ENCODE measurements at places on chromosomes 2 and 18.

- no peak for DNase-seq
Observed at GRCh38 chr2:88086401-88086800, 18.8 kb downstream of the SMYD1 start.

DNA sequence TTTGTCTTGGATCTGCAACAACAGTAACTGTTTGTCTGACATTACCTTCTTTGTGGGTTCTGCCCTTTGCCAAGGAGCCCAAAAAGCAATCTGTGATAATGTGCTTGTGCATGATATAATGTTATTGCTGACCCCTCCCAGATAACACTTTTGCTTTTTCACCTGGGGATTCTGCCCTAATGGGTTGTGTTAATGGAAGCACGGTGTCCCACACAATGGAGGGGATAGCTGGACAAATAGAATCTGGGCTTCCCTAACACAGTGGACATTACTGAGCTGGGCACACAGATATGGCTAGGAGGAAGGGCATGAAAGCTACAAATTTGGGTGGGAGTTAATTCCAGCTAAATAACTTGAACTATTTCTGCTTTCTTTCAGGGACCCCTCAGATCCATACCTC, 20.6 kb downstream of the PLB1 start:
- DNase-seq: no peak

- no peak for DNase-seq
Observed at GRCh38 chr2:99404039-99404796, 67.0 kb downstream of the EIF5B start.

DNA sequence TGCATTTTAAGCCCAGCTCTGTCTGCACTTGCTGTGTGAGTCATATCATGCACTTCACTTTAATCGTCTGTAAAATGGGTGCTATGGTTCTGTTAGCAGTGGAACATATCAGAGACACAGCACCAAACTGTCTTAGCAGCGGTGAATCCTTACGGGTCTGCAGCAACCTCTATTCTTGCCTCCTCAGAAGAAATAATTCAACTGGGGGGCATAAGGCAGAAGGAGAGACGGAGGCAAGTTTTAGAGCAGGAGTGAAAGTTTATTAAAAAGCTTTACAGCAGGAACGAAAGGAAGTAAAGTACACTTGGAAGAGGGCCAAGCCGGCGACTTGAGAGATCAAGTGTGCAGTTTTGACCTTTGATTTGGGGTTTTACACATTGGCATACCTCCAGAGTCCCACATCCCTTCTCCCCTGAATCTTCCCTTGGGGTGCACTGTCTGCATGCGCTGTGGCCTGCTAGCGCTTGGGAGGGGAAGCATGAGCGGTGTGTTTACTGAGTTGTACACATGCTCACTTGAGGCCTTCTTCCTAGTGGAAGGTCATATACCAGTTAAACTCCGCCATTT, 109.8 kb downstream of the DDX1 start:
- DNase-seq: no peak

GRCh38 chr2:22078701-22079100, 954.9 kb downstream of the TDRD15 start:
- DNase-seq: no peak

- DNase-seq: no peak
Observed at GRCh38 chr18:48804856-48805610, 145.7 kb downstream of the SMAD7 start.

DNA sequence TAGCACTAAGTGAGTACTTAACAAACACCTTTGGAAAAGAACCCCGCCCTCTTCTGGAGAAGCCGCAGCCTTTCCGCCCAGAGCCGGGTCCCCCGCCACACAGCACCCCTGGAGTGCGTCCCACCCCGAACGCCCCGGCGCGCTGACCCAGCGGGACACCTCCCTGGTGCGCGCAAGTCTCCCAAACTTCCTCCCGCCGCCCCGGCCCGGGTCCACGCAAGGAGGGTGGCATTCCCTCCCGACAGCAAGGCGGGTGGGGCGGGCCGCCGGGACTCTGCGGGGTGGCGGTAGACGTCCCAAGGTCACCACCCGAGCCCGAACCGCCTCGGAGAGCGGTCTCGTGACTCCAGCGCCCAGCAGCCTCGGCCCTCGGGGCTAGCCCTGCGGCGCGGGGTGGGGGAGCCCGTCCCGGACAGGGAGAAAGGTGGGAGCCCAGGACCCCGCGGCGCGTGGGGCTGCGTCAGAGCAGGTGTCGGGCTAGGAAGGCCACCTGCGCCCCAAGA, 598 bp downstream of the CCDC93 start:
- peak; percentile 32 for DNase-seq

- DNase-seq: no peak
Observed at GRCh38 chr2:96325884-96326255, 753 bp downstream of the ITPRIPL1 start.

- DNase-seq: no peak
Observed at GRCh38 chr2:172788871-172789270, 53.2 kb downstream of the RAPGEF4 start.

GRCh38 chr2:183267148-183267827, 143.0 kb downstream of the NUP35 start:
- DNase-seq: no peak

- no peak for DNase-seq
Observed at GRCh38 chr2:239506101-239506857, 105.5 kb upstream of the HDAC4 start.

- no peak for DNase-seq
Observed at GRCh38 chr2:23772056-23772455, 154.9 kb downstream of the ATAD2B start.
